ENCODE measurements at places on chromosomes 4 and X. TPM values are rescaled to one million over a fixed set of nuclear protein-coding genes. Genes with fewer than 3 reads are reported as not detected.
A peak's percentile ranks its signal among the peaks of the same experiment; 100 is the strongest.

Gene TEX13D
- not detected for total RNA-seq

Gene MAGEC3
- total RNA-seq: not detected

Gene SNCA
- 23.3 TPM for total RNA-seq

DNA sequence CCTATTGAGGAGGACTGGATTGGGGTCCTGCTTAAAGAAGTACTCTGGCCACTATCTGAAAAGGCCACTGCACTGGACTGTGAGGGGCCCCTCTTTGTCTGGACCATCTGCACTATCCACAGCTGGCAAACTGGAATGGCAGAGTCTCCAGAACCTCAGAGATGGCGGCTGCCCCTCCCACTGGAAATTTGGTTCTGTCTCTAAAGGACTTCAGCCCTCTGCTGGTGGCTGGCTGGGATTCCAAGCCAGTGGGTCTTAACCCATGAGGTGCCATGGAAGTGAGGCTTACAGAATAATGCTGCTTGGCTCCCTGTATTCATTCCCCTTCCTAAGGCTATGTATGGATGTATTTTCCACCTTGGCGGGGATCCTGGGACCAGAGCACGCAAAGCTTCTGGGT, 41.6 kb upstream of the CYLC1 start:
- H3K4me1 ChIP-seq: no peaks in the 10 kb centered on the region
- H3K27me3 ChIP-seq: no peaks in the 10 kb centered on the region
- H3K4me3 ChIP-seq: no peak overlapping the region
- peak; percentile 36 for DNase-seq
- H3K27ac ChIP-seq: no peak overlapping the region

DNA sequence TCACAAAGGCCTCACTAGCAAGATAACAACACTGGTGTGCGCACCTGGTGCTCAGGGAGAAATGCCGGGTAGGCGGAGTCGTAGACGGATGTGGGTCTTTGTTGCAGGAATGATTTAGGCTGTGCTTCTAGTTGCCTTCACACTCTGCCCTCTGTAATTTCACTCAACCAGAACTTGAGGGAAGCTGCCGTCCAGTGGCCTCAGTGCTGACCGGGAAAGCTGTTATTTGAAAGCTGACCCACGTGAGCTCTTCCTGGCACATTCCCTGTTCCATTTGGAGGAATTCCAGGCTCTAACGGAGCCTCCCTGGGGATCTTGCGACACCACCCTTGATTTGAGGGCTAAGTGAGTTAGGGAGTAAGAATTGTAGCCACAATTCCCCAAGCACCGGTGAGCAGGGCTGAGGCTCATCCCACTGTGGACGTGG, 15.9 kb downstream of the SH3TC1 start:
- DNase-seq: no peak
- H3K4me1 ChIP-seq: no peaks in the 10 kb centered on the region
- H3K27me3 ChIP-seq: no peaks in the 10 kb centered on the region
- no peak overlapping the region for H3K4me3 ChIP-seq

- H3K4me1 ChIP-seq: peaks cover 47% of the 10 kb centered on the region
- H3K27me3 ChIP-seq: no peaks in the 10 kb centered on the region
- no peak for DNase-seq
- H3K27ac ChIP-seq: peak overlapping the region; percentile 78
- H3K4me3 ChIP-seq: no peak overlapping the region
These were observed 24.5 kb upstream of the SORBS2 start for GRCh38 chr4:185836241-185837084.

DNA sequence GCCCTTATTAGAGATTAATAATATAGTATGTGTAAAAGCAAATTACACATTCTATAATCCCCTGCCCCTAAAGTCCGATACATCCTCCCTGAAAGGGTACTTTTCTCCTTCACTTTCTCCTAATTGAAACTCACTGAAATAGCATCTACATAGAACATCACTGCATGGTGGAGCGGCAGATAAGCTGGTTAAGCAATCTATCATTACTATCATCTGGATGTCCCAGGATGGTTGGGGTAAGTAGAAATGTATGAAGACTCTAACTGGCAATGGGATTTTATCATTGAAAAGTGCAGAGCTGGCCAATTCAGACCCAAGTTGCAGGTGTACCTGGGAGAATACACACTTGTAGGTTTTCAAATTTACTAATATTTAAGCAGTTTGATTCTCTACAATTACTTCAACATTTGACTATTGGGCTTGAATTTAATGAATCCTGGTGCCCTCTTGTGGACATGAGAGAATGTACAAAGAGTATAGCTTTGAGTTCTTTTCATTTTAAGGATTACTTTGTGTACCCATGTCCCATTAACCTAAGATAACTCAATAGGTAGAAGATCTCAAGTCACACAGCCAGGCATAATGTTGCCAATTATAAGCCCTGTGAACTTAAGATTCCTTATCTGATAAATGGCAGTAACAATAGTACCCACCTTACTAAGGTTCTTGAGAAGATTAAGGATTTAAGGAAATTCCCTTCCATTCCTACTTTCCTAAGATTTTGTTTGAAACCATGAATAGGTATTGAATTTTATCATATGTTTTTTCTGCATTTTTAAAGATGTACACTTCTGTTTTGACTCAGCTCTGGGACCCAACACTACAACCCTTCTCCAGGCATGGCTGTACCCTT, 69.8 kb downstream of the SHROOM3 start:
- H3K4me3 ChIP-seq: no peak overlapping the region
- no peaks in the 10 kb centered on the region for H3K4me1 ChIP-seq
- H3K27ac ChIP-seq: no peak overlapping the region
- no peaks in the 10 kb centered on the region for H3K36me3 ChIP-seq
- DNase-seq: no peak
- H3K27me3 ChIP-seq: no peaks in the 10 kb centered on the region

DNA sequence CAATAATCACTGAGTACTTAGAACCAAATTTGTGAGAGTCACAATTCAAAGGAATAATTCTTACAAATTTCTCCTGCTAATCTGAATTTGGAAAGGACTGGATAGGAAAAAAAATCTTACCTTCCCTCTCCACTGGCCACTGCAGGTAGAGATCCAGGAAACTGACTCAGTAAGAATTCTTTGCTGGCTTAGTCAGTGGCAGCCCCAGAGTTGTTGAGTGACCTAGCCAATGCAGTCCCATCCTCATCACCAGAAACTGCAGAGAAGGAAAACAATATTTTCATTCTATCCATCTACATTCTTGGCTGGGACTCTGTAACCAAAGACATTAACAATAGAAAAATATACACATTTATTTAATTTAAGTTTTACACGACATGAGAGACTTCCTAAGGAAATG, 572.0 kb downstream of the ADGRL3 start:
- H3K4me3 ChIP-seq: no peak overlapping the region
- no peak for DNase-seq
- no peaks in the 10 kb centered on the region for H3K36me3 ChIP-seq
- no peak overlapping the region for H3K27ac ChIP-seq
- no peaks in the 10 kb centered on the region for H3K27me3 ChIP-seq
- H3K4me1 ChIP-seq: no peaks in the 10 kb centered on the region

- H3K4me1 ChIP-seq: no peaks in the 10 kb centered on the region
- no peak for DNase-seq
- no peaks in the 10 kb centered on the region for H3K36me3 ChIP-seq
- H3K4me3 ChIP-seq: no peak overlapping the region
These were observed 32.8 kb downstream of the FAM149A start for GRCh38 chr4:186137196-186137794.

- H3K36me3 ChIP-seq: no peaks in the 10 kb centered on the region
- no peak for DNase-seq
- no peaks in the 10 kb centered on the region for H3K4me1 ChIP-seq
- no peaks in the 10 kb centered on the region for H3K27me3 ChIP-seq
- no peak overlapping the region for H3K27ac ChIP-seq
These were observed 111.2 kb upstream of the TBC1D9 start for GRCh38 chr4:140867356-140867755.

- H3K27me3 ChIP-seq: no peaks in the 10 kb centered on the region
- no peaks in the 10 kb centered on the region for H3K36me3 ChIP-seq
- peak overlapping the region; percentile 36 for H3K27ac ChIP-seq
- no peak for DNase-seq
These were observed 848 bp upstream of the KCND1 start for GRCh38 chrX:48972220-48973164.

GRCh38 chrX:63963095-63963784, 178.2 kb upstream of the ARHGEF9 start:
- no peak overlapping the region for H3K27ac ChIP-seq
- no peaks in the 10 kb centered on the region for H3K36me3 ChIP-seq
- no peak overlapping the region for H3K4me3 ChIP-seq
- no peaks in the 10 kb centered on the region for H3K4me1 ChIP-seq
- no peaks in the 10 kb centered on the region for H3K27me3 ChIP-seq
- DNase-seq: no peak

- no peaks in the 10 kb centered on the region for H3K27me3 ChIP-seq
- no peak overlapping the region for H3K4me3 ChIP-seq
- no peak overlapping the region for H3K27ac ChIP-seq
These were observed 671.3 kb upstream of the GALNT7 start for GRCh38 chr4:172497321-172497720.

DNA sequence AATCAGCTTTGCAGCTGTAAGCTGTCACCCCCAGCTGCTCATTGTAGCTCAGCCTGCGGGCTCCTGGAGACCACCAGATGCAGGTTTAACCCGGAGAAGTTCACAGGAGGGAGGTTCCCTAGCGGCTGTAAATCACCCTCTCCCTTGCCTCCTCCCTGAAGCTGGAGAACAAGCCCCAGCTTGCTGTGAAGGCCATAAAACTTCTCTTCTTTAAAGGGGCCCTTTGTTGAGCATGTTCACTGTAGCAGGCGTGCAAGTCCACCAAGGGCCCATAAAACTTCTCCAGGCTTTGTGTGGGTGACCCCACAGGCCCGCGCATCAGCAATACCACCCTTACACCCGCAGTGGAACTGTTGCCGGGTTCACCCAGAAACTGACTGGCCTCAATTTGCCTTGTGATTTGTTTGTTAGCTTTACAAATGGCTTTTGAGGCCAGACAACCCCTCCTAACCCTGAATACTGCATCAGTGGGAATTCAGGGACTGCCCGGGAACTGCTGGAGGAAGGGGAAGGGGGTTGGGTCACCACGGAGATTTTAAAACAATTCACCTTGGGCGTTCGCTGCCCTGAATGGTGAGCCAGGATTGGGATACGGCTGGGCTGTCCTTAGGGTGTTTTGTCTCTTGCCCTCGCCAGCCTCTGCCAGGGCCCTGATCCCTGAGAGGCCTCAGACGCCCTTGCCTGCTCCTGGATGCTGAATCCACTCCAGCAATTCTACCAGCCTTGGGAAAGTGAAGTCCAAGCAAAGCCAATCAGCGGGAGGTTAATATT, 49.5 kb upstream of the ATP6AP2 start:
- H3K27ac ChIP-seq: no peak overlapping the region
- H3K36me3 ChIP-seq: no peaks in the 10 kb centered on the region
- no peak overlapping the region for H3K4me3 ChIP-seq
- DNase-seq: no peak
- H3K4me1 ChIP-seq: no peaks in the 10 kb centered on the region
- no peaks in the 10 kb centered on the region for H3K27me3 ChIP-seq

- no peak overlapping the region for H3K4me3 ChIP-seq
- H3K4me1 ChIP-seq: no peaks in the 10 kb centered on the region
- H3K27ac ChIP-seq: no peak overlapping the region
These were observed 60.1 kb upstream of the ATP8A1 start for GRCh38 chr4:42716996-42717395.

GRCh38 chrX:13684361-13684760, 4.6 kb upstream of the RAB9A start:
- H3K4me1 ChIP-seq: no peaks in the 10 kb centered on the region
- H3K27me3 ChIP-seq: no peaks in the 10 kb centered on the region
- no peak overlapping the region for H3K4me3 ChIP-seq
- DNase-seq: no peak

All from right atrium auricular region (tissue), 2 donors.